ENCODE measurements at places on chromosomes 3 and 15.

DNA sequence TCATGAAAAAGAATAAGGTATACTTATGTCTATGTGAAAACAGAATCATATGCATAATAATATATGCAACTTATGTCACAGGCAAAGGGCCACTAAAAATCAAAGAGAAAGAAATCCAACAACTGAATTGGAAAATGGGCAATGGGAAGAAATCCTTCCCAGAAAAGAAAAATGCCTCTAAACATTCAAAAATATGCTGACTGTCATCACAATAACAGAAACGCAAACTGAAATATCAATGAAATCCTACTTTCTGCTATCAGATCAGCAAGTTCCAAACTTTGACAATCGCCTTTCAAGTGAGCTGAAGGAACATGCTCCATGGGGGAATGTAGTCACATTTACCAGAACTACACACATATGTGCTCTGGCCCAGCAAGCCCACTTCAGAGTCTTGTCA lies 99.4 kb upstream of the KLF13 start:
- no peak for DNase-seq

DNA sequence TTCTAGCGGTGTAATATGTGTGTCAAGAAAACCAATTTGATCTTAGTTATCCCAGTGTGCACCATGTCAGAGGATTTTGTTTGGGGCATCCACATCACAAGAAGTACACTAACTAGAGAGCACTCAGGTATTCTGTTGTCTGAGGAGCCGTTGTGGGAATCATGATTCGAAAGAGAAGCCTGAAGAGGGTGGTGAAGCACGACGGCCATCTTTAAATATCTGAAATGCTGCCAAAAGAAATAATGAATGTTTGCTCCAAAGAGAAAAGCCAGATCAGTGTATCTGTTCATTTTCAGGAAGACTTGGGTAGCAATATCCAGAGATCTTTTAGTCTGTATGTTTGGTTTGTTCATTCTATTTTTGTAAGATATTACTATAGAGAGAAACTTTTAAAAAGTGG lies 180.7 kb downstream of the KLHL25 start:
- DNase-seq = no peak

DNA sequence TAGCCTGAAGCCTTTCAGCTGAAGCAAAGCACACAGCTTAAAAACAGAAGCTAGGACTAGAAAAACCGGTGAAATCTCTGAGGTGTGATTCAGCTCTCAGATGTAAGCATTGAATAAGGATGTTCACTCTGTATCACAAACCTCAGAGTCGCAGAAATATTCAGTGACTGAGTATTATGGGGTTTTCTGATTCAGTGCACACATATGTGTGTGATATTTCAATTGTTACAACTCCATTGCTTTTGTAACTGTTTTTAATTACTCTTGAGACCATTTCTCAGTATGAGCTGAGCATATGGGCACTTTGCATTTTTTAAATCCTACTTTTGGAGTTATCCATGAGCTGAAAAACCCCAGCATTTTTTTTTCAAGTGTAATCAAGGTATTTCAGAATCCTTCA lies 868.8 kb downstream of the NTRK3 start:
- DNase-seq = peak; percentile 87

DNA sequence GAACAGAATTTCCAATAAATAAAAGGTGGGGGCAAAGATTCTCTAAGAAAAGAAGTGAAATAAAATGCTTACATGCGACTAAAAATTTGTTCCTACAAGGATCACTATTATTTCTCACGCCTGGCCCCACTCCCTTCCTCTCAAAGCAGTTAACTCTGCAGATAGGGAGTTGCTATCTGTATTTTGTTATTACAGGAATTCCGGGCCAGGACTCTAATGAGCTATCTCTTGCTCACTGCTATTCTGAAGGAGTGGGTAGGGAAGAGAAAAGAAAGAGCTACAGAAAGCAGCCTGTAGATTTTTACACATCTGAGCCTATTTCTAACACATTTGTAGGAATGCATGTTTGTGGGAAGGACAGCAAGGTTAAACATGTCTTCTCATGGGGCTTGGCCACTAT lies 140.4 kb downstream of the PCCB start:
- no peak for DNase-seq

DNA sequence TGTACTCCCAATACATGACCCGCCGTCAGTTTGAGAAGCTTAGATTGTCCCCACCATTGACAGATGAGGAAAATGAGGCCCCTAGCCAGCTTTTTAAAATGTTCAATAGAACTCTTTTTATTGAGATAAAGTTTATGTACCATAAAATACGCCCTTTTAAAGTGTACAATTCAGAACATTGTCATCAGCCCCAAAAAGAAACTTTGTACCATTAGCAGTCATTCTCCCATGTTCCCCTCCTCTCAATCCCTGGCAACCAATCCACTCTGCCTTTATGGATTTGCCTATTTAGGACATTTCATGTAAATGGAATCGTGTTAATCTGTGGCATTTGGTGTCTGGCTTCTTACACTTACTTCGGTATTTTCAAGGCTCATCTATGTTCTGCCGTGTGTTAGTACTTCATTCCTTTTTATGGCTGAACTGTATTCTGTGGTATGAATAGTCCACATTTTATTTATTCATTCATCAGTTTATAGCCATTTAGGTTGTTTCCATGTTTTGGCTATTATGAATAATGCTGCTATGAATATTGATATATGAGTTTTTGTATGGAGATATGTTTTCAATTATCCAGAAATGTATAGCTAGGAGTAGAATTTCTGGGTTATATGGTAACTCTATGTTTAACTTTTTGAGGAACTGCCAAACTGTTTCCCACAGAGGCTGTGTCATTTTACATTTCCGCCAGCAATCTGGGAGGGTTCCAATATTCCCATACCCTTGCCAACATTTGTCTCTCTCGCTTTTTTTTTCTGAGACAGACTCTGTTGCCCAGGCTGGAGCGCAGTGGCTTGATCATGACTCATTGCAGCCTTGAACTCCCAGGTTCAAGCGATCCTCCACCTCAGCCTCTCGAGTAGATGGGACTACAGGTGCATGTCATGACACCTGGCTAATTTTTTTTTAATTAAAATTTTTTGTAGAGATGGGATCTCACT lies 15.3 kb upstream of the PTPN23 start:
- DNase-seq = peak; percentile 94

DNA sequence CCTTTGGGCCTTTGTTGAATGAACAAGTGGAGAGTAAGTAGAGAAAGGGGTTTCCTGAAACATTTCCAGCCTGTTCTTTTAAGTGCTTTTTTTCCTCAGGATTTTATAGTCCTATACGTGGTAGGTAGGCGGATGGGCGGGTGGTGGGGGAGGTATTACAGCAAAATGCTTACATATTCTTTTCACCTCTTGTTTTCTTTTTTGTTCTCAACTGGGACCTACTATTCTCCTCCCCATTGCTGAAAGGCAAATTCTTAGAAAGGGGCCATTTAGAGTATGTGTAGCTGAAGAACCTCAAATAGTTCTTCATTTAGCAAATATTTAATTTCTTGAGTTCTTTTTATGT lies 135.8 kb downstream of the FNDC3B start:
- no peak for DNase-seq

GRCh38 chr3:20673866-20674265 lies 487.9 kb upstream of the SGO1 start:
- no peak for DNase-seq

- DNase-seq = no peak
Measured at GRCh38 chr15:57421551-57421950, 45.2 kb downstream of the CGNL1 start.

- DNase-seq = no peak
Measured at GRCh38 chr3:13235079-13235478, 161.8 kb upstream of the IQSEC1 start.

DNA sequence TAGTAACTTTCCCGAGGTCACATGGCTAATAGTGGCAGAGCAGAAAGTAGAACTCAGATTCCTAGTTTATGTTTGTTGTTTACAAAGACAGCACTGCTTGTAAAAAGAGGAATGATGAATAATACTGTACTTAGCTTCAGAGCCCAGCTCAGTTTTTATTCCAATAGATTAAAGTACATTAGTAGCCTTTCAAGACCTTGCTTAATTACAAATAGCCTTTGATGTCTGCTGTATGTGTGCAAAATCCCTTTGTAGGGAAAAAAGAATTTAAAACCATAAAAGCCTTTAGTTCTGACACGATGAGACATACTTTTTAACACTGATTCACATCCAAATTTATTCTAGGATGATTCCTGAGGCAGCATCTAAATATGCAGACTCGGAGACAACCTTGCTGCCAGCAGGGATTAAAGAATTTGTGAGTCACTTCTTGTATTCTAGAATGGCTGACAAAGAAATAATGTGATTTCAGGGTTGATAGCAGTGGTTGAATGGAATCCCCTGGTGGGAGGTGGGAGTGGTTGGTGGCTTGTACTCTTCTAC lies 324.2 kb upstream of the TGFBR2 start:
- peak; percentile 98 for DNase-seq

GRCh38 chr15:42741710-42742109 lies 4.8 kb upstream of the CDAN1 start:
- DNase-seq = peak; percentile 62

DNA sequence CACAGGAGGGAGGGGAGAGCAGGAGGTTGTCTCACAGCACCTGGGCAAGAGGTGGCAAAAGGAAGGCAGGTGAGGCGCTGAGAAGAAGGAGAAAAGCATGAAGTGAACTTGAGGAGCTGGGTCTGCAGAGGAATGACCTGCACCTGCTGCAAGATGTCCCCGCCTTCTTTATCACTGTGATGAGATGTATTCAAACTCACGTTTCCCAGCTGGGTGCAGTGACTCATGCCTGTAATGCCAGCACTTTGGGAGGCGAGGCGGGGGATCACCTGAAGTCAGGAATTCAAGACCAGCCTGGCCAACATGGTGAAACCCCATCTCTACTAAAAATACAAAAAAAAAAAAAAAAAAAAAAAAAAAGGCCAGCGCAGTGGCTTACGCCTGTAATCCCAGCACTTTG lies 22.2 kb upstream of the ZNF710 start:
- DNase-seq = no peak

DNA sequence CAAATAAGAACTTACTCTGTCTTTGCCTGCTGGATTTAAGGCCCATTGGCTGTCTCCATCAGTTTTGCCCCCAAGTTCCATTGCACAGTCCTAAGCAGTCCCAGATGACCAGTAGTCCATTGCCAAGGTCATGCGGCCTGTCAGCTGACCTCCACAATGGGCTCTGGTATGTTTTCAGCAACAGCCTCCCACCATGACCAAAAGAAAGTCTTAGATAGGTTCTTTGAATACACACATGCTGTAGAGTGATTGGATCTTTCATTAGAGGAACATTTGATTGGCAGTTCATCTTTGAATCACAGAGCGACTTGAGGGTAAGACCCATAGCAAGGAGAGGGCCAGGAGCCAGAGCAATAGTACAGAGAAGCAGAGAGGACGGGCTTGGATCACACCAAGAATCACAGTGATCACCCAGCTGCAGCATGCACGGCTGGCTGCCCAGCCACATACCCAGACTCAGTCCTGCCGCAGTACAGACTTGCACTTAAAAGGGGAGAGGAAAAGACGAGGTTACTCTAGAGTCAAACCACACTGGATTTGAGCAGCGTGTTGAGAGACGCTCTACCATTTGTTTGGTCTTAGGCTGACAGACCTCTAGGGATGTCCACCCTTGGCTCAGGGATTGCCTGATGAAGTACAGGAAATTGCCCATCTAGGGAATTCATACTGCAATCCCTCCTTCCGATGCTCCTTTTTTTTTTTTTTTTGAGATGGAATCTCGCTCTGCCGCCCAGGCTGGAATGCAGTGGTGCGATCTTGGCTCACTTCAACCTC lies 50.4 kb downstream of the APH1B start:
- peak; percentile 7 for DNase-seq
